Dermis microvascular lymphatic vessel endothelial cell (primary cell): ENCODE measurements at places on chromosomes 7 and 10.

DNA sequence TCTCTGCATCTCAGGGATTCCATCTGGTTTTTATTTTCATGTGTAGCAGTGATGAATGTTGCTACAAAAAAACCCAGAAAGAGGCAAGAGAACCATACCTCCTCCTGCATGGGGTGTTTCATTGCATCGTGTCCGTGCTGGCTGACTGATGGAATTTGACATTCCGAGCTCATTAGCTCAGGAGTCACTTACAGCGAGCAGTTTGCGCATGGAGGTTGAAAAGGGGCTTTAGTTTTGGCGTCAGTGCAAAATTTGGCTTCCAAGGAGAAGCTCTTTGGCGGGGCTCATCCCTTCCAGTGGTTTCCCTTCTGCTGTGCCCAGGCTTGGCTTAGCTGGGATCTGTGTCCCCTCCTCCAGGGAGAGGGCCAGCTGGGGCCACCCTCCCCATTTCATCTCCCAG is 25.8 kb downstream of the EMX2 start:
- DNase-seq: no peak

DNA sequence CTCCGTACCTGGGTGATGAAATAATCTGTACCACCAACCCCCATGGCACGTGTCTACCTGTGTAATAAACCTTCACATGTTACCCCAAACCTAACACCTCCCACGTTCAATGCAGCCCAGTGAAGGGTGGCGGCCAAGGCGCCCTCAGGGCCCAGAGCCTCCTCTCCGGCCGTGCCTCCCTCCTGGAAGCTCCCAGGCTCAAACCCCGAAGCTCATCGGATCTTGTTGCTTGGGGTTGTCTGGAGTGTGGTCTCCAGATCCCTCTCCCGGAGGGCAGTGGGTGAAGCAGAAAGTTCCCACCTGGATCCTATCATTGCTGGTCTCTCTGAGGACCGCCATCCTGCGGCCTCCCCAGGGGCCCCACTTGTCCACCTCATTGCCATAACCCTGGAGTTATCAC is 9.4 kb upstream of the KNDC1 start:
- no peak for DNase-seq

GRCh38 chr7:100342765-100343164 is 15.2 kb upstream of the PILRB start:
- DNase-seq: peak; percentile 30

DNA sequence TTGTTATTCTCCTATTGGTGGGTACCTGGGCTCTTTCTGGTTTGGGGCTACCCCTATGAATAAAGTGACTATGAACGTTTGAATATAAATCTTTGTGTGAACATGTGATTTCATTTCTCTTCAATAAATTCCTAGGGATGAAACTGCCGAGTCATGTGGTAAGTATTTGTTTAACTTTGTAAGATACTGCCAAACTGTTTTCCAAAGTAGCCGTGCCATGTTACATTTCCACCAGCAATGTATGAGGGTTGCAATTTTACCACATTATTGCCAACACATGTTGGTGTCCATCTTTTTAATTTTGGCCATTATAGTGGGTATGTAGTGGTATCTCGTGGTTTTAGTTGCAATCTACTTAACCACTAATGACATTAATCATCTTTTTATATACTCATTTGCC is 94.7 kb downstream of the ZNRF2 start:
- DNase-seq: no peak

DNA sequence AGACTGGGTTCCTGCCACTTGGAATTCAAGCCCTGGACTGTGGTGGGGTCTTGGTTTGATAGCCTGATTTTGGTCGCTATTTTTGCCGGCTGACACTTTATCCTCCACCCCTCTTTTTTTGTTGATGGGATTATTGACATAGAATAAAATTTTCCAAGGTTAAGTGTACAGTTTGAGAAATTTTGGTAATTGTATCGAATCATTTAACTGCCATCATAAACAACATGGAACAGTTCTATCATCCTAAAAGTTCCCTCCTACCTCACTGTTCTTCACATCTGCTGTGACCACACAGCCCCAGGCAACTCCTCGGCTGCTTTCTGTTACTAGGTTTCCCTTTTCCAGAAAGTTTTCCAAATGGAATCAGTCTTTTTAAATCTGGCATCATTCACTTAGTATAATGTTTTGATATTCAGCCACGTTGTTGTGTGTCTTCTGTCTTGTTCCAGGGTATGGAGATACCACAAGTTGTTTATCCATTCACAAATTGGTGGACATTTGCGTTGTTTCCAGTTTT is 50.6 kb upstream of the STEAP1B start:
- DNase-seq: no peak

GRCh38 chr7:120272261-120272660 is 714 bp upstream of the KCND2 start:
- DNase-seq: peak; percentile 46

DNA sequence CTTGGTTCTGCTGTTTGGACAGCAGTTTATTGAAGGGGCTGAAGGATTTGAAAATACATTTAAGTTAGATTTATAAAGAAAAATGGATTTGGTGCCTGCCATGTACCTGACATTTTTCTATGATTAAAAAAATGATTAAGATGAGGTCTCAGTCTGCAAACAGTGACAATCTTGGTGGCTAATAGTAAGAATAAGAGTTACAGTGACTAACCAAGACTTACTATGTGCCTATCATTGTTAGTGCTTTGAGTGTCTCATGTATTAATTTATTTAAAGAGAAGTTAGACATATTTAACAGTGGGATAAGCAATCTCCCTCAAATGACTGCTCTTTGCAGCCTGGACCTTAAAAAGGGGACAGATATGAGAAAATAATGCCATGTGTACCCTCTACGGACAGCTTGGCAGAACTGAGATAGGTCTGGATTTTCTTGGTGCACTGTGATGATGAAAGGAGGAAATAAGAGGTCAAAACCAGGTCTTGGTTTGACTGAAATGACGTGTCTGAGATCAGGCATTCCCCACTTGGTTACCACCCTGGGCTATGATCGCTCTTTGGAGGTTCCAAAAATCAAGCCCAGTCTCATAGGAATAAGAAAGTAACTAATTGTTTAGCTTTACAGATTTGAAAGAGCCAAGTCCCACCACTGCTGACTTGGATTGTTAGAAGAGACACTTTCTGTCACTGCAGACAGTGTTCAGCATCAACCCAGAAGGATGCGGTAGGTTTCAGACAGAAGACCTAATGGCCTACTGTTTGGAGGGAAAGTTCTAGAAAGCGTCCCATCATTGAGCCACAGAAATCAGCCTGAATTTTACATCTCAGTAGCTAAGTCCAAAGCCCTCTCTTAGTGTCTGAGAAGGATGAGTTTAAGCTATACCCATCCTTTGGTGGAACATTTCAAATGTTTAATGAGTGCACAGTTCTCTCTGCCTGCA is 2.1 kb downstream of the CASP7 start:
- peak; percentile 10 for DNase-seq

DNA sequence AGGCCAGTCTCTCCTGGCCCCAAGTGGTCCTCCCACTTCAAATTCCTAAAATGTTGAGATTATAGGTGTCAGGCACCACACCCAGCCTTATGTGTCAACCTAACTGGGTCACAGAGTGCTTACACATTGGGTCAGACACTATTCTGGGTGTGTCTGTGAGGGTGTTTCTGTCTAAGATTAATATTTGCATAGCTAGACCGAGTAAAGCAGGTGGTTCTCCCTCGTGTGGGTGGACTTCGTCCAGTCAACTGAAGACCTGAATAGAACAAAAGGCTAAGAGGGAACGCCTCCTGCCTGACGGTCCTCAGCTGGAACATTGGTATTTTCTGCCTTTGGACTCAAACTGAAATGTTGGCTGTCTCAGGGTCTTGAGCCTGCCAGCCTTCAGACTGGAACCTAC is 11.5 kb downstream of the PPIF start:
- DNase-seq: no peak

DNA sequence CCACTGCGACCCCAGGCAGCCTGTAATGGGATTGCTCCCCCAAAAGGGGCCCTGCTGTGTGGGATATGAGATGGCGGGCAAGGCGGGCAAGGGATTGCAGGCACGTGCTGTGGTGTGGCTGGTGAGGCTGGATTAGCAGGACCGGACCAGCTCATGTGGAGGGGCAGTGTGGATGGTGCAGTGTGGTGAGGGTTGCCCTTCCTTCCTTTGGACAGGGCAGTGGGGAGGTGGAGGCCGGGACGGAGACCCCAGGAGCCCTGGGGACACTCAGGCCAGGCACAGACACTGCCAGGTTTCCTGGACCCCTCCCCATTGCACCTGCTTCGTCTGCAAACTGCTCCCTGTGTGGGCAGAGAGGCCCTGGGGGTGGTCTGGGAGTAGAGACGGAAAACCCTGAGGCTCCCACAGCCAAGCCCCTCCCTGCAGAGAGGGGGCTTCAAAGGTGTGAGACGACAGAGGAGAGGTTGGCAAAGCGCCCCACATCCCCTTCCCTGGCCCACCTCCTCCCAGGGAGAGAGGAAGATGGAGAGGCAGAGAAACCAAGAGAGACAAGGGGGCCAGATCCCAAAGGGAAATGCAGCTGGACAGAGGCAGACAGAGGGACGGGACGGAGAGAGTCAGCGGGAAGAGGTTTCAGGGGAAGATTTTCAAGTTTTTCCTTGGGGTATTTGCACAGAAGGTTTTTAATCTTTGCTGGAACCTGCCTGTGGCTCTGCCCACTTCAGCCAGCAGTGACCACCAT is 89.2 kb downstream of the MICALL2 start:
- DNase-seq: no peak

- DNase-seq: no peak
Measured at GRCh38 chr10:51007781-51008180, 66.5 kb upstream of the PRKG1 start.

DNA sequence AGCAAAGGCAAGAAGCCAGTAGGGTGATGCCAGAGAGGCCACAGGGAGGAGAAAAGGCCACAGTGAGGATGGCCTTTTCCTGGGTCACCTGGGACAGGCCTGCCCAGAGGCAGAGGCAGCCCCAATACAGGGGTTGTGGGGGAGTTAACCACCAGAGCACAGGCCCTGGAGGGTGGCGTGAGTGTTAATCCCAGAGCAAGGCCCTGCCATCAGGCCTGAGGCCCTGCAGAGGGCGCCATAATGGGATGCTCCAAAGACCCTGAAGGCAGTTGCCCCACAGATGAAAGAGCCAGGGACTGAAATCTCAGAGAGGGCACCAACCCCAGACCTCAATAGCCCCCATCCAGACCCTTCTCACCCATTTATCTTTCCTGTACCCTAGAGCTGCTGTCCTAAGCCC is 23.9 kb downstream of the SLC13A4 start:
- DNase-seq: no peak

- peak; percentile 75 for DNase-seq
Measured at GRCh38 chr7:44867073-44867995, 18.0 kb downstream of the PURB start.

- no peak for DNase-seq
Measured at GRCh38 chr10:19111501-19112267, 63.1 kb downstream of the MALRD1 start.

DNA sequence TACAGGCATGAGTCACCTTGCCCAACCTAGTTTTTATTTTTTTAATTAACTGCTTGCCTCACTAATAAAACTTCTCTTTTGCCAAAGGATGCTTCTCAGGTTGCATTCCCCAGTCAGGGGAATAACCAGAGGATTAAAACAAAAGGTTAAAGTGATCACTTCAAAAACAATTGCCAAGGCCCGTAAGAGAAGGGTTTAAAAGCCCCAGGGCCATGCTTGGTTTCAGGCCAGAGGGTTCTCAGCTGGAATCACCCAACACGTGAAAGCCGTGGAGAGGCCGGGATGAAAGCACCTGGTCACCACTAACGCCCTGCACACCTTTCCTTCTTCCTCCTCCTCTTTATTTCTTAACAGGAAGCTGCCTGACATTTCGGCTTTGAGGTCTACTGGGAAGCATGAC is 587.5 kb downstream of the PTPRN2 start:
- DNase-seq: no peak

DNA sequence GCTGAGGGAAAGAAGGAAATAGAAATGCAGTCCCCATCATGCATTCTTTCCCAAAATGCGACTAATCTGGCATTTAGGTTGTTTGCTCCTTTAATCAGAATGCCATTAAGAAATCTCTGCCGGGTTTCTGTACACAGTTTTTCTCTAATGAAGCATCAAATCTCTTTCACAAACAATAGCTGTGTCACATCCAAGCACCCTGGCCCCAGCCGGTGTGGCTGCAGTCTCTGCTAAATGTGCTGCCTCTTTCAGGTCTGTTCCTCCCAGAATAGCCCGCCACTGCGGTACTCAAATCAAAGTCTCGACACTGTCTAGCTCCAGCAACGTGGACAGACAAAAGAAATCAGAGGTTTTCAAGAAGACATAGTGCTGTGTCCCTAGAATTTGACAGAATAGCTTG is 343.8 kb downstream of the KCNMA1 start:
- no peak for DNase-seq

GRCh38 chr7:50994753-50995319 is 212.1 kb upstream of the GRB10 start:
- no peak for DNase-seq

DNA sequence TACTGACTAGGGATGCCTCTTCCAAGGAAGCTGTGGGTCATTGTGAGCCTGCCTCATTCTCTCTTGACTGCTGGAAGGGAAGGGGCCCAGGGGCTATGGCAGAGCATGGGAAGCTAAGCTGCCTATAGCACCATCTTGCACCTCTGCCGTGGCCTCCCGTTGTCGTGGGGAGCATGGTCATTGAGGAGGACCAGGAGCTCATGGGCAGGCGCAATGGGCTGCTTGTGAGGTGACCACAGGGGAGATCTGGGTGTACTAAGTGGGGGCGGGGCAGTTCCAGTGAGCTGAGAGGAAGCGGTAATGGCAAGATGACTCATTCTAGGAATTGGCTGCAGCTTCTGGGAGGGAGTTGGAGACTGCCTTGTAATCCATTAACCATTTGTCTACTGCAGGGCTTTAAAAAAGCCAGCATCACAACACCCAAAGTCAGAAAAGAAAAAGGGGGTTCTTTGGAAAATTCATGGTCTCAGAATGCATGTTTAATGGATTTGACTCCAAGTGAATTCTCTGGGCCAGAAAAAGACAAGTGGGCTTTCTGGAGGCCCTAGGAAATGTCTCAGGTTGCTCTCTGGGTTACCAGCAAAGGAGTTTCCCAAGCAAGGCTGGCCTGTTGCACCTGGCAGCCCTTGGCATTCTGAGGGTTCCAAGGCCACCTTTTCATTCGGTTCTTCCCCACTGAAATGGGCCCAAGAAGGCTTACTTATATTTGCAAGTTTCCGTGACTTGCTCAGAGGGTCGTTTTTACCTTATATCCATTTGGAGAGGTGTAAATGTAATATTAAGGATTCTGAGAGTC is 3.6 kb downstream of the DUSP5 start:
- peak; percentile 94 for DNase-seq

DNA sequence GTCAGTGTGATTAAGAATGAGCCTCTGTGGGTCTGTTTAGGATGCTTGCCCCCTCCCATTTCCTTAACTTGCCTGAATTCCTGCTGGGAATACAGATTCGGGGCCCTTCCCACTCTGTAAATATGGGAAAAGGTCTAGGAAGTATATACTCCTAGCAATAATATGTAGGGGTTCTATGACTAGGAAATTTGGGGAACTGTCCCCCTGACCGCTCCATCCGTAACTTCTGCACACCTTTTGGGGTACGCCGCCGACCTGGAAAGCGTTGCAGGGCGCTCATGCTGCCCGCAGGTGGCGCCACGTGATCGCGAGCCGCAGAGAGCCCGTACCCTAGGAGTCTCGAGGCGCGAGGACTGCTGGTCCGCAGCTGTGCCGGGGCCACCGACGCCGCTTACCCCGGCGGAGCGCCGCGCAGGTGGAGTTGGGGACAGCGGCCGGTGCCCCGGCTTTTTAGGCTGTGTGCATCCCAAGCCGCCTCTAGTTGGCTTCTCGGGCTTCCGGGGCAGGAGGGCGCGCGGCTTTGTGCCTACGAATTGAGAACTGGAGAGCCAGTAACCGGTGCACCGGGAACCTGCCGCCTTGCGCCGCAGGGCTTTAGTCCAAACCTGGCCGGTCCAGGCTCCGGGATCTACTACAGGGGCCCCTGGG is 656 bp upstream of the CNNM2 start:
- DNase-seq: peak; percentile 24

GRCh38 chr7:40701836-40702551 is 567.2 kb downstream of the SUGCT start:
- DNase-seq: no peak
